Left ventricle myocardium superior (tissue), 1 donor: ENCODE measurements at places on chromosomes 12 and 14. TPM values are rescaled to one million over a fixed set of nuclear protein-coding genes. Genes with fewer than 3 reads are reported as not detected.

DNA sequence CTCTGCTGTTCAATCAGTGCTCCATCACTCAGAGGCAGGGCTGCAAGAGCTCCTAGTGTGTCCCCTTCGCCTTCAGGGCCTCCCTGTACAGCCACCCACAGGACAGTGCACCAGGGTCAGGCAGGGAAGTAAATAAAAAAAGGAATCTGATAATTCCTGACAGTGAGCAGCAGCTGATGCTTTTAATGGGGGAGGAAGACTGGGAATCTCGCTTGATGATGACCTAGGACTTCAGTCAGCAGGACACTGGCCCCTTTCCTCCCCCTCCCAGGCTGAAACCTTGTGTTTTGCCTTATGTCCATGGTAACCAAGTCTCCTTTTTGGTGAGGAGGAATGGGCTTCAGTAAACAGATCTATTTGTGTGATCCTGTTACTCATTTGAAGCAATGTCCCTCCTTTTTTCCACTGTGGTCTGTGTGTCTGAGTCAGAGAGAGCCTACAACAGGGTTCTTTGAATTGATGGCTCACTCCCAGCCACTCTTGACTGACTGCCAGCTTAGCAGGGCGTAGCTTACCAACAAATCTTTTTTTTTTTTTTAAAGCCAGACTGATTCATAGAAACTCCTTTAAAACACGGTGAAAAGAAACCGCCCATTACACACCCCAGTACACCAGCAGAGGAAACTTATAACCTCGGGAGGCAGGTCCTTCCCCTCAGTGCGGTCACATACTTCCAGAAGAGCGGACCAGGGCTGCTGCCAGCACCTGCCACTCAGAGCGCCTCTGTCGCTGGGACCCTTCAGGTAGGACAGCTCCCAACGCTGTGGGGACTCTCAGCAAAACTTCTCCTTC, at the start of gene EMP1:
Gene EMP1 (plus strand): TSS at position 597 of the 792 bp plus-strand sequence. CDS start 14,785 bp downstream, outside the sequence.
- peak; percentile 88 for DNase-seq

The ZNF891 gene
- 1.0 TPM for total RNA-seq

GRCh38 chr12:59388176-59388575, 207.7 kb upstream of the SLC16A7 start:
- DNase-seq: no peak

The WIF1 gene
- total RNA-seq: not detected

The BRF1 gene
- 20.3 TPM for total RNA-seq

- no peak for DNase-seq
Observed at GRCh38 chr12:98085046-98085755, 430.2 kb upstream of the TMPO start.

DNA sequence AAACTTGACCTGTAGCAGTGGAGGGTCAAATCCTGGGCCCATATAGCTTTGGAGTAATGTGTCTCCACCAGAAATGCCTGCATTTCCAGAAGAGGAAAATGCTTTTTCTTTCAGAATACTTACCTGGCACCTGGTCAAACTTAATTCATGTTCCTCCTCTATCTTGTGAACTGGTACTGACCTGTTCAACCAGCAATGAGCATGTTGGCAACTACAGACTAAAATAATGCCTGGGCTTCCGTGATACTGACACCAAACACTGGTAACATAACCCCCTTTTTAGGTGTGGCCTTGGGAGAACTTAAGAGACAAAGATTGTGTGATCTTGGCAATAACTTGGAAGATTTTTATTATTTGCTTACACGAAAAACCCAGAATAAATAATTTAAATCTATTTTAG, 23.8 kb upstream of the MGST1 start:
- DNase-seq: no peak

- DNase-seq: no peak
Observed at GRCh38 chr12:121788176-121788818, 5.2 kb downstream of the RHOF start.

- DNase-seq: no peak
Observed at GRCh38 chr14:86414146-86414545, 884.2 kb downstream of the FLRT2 start.

The SLC5A8 gene
- not detected for total RNA-seq

The KLHDC1 gene
- 6.0 TPM for total RNA-seq

GRCh38 chr14:61470261-61470960, 149.0 kb downstream of the PRKCH start:
- DNase-seq: peak; percentile 49

GRCh38 chr12:31804185-31804504, 75.3 kb upstream of the AMN1 start:
- no peak for DNase-seq

GRCh38 chr14:75310295-75311111, 31.9 kb downstream of the FOS start:
- DNase-seq: peak; percentile 90

GRCh38 chr12:107396991-107397390, 288.6 kb upstream of the PWP1 start:
- no peak for DNase-seq

DNA sequence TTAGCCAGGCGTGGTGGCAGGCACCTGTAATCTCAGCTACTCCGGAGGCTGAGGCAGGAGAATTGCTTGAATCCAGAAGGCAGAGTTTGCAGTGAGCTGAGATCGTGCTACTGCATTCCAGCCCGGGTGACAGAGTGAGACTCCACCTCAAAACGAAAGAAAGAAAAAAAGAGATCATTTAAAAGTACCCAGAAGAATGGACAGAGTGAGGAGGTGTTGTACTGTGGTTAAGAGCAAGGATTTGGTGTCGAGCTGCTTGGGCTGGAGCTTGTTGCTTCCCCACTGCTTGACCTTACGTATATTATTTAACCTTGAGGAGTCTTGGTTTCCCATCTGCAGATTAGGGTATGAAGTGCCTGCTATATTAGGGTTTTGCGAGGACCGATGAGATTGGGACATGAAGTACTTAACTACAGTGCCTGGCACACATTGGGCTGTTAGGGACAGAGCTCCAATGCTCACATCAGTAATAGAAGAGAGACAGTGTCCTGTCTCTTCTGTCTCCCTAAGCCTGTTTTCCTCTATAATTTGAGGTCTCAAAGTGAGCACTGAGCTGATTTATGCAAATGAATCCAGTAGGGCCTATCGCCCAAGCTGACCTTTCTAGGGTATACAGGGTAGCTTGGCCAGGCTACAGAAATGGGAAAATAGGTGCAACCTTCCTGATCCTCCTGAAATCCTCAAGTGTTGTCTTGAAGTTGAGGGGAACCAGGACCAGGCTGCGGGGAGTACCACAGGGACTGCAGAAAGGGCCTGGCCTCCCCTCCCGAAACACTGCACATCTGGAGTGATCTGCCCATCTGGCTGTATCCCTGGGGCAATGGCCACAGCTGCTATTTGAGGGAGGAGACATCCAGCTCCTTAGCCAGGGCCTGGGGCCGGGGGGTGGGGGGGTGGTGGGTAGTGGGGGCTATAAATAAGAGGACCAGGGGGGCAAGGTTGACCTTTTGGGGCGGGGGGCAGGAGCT, 8.6 kb upstream of the HDAC7 start:
- DNase-seq: peak; percentile 72
